ENCODE measurements at places on chromosomes 4 and X. TPM values are rescaled to one million over a fixed set of nuclear protein-coding genes. Genes with fewer than 3 reads are reported as not detected.
A peak's percentile ranks its signal among the peaks of the same experiment; 100 is the strongest.

ANXA3 gene
- total RNA-seq: 23.0 TPM

CPZ gene
- 1.2 TPM for total RNA-seq

RIPPLY1 gene
- not detected for total RNA-seq

GRIA2 gene
- total RNA-seq: not detected

SLIT2 gene
- 10.2 TPM for total RNA-seq

PAGE2 gene
- total RNA-seq: not detected

CACNA1F gene
- total RNA-seq: 0.17 TPM

- DNase-seq: no peak
These were observed 108.8 kb upstream of the BMP2K start for GRCh38 chr4:78667325-78667724.

DNA sequence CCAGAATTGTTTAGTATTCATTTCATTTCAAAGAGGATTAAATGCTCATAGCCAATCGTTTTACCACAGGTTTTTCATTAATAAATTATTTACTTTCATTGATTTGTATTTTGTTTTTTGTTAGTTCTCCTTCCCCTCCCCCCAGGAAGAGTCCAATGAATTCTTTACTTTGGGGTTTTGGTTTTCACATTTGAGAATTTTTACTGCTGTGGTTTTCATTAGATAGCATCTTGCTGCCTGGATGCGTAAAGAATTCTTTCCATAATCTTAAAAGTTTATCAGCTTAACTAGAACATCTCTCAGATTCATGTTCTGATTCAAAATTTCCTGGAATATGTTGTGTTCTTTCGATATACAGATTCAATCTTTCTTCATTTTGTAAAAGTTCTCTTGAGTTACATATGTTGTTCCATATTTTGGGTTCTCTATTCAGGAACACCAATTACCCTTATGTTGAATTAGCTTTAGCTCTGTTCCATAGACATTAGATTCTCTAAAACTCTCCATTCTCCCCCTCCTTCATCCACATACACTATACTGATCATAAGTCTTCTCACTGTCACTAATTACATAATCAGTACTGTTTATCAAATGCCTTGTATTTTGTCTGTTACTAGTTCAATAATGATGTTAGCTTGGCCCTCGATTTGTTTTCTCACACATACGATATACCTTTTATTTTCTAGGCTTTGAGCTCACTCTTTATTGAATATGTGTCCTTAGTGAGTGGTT is 184.4 kb downstream of the CAMK2D start:
- no peak for DNase-seq

DNA sequence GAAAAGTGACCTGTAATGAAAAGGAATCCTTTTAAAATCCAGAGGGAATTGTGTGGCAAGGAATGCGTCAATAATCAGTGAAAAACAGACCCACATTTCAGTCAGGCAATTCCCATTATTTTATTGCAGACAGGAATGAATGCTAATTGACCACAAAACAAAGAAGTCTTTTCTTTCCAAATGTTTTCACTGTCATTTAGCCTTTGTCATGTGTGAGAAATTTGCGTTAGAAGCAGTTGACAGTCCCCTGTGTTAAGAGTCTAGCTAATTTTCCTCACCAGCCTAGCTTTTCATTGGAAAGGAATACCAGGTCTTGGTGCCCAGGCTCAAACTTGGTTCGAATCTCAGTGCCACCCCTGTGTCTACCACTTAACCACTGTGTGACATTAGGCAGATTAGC is 83.4 kb downstream of the KIT start:
- DNase-seq: no peak

- DNase-seq: no peak
These were observed 252.9 kb upstream of the KLF3 start for GRCh38 chr4:38411092-38411491.

GRCh38 chrX:101642093-101642492 is 17.6 kb downstream of the ARMCX2 start:
- no peak for DNase-seq

DNA sequence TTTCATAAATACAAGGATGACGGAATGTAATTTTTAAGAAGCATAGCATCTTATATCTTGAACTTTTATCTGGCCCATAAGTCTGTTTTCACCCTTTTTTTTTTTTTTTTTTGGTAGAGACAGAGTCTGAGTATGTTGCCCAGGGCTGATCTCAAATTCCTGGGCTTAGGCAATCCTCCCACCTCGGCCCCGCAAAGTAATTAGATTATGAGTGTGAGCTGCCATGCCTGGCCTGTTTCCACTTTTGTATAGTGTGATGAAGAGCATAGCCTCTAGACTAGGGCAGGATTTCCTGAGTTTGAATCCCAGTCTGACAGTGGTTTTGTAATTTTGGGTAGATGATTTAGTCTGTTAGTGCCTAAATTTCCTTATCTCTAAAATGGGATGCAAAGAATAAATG is 11.0 kb downstream of the STIM2 start:
- no peak for DNase-seq

- no peak for DNase-seq
These were observed 35.9 kb upstream of the LRAT start for GRCh38 chr4:154707877-154708276.

DNA sequence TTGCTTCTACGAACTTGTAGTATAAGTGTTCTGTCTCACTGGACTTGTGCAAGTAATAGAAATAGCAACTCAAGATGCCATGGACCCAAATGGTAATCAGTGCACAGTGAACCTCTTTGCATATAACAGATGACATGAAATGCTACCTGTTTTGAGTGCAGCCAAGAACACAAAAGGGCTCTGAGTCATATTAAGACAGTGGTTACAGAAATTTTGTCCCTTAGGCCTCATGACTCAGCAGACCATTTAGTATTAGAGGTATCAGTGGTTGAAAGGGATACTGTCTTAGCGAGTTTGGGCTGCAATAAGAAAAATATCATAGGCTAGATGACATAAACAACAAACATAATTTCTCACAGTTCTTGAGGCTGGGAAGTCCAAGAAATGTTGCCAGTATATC is 502.9 kb upstream of the PCDH10 start:
- no peak for DNase-seq

- no peak for DNase-seq
These were observed 611.2 kb downstream of the PPP4R3C start for GRCh38 chrX:26851981-26852380.

DNA sequence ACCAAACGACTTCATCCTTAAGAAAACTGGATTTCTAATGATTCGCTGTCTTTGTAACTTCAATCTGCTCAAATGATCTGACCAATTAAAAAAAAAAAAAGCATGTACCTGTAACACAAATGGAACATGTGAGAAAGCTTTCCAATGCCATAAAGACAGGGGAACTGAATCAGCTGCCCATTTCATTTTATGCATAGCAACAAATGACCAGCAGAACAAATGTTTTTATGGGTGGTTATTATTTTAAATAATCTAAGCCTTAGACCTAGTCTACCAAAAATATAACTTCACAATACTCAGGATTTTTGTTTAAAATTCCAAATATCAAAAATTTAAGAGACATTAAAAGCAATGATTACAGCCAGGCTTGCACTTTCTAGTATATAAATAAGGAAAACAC is 145.7 kb downstream of the NR3C2 start:
- DNase-seq: no peak

GRCh38 chr4:177573507-177573906 is 131.3 kb upstream of the AGA start:
- DNase-seq: no peak

DNA sequence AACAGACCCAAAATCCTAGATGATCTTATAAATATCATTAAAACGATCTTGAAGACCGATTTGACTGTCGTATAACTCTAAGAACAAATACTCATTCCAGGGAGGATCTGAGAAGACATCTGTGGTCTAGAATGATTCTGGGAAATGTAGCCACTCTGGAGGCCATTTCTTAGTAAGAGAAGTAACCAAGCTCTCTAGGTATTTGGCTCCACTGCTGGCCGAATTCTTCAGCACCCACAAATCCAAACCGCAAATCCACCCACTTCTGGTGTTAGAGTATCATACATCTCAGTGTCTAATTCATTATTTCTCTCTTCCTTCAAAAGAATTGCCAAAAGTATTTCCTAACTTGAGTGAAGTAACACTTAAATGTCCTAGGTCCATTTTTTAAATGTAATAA is 23.9 kb downstream of the KLHL5 start:
- DNase-seq: no peak

DNA sequence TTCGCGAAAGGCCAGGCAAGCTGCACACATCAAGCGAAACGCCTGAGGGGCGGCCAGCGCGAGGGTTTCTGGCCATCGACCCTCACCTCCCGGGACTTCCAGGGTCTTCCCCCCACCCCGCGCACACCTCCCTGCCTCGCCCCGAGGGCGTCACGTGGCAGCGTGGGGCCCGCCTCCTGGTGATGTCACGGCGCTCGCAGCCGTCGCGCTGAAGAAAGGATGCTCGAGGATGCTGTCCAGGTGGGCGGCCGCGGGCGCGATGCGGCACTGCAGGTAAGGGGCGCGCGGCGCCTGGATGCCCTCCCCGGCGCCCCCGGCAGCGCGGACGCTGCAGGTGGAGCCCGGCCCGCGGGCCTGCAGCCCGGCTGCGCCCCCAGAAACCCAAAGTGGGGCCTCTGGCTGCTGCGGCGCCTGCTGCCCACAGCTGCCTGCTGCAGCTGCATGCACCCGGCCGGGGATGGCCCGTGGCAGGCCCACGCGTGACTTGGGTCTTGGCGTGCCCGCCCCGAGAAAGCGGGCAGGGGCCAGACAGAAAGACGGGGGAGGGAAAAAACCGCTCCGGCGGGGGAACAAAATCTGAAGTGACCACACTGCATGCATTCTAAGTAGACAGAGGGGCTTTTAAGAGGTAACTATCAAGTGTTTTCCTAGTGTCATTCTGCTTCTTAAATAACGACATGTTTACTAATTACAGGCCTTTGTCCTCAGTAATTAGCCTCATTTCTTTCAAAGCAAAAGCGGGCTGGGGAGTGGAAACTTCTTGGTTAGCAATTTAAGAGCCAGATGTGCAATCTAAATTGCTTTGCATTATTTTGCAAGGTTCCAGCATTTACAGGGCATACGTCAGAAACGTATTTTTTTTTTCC is 1.7 kb downstream of the CLCN4 start:
- peak; percentile 78 for DNase-seq

DNA sequence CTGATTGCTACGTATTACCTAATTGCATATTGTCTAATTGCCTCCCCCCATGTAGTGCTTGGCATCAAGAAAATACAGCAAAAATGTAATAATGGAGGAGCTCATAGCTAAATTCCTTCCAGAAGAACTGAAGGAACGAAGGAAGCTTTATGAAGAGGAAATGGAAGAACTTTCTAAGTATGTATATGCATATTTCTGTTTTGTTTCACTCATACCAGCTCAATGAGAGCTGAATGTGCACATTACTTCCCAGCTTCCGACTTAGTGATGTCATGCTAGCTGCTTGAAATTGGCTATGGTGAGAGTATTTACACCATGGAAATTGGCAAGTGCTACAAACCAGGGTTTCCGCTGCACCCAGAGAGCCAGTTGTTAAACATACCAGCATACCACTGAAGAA is 34.7 kb downstream of the LONRF3 start:
- DNase-seq: no peak

- no peak for DNase-seq
These were observed 111.7 kb downstream of the TENM3 start for GRCh38 chr4:182354867-182355266.

GRCh38 chrX:73728602-73729001 is 165.6 kb downstream of the CHIC1 start:
- no peak for DNase-seq

GRCh38 chr4:42083816-42084215 is 68.6 kb downstream of the BEND4 start:
- no peak for DNase-seq

DNA sequence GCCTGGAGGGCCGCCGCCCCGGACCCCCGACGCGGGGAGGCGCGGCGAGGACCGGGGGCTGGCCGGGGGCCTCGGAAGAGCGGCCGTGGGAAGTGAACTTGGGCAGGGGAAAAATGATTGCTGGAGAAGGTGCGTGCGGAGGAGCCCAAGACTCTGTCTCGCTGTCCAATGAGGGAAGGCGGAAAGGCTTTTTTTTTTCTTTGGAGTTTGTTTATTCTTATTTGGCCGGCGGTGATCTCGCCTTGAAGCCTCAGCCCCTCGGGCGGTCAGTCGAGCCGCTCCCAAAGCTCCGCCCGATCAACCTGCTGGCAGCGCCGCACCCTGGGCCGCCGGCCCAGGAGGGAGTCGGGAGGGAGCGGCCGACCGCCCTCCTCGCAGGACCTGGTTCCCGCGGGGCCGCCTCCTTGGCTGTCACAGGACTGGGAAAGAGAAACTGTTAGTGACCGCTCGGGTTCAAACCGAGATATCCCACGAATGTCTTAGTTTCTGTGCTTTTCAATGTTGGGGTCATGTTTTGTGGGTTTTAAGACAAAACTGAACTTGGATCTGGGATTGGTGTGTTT is 2.5 kb downstream of the CPEB2 start:
- peak; percentile 95 for DNase-seq

GRCh38 chrX:100673397-100673953 is 29.5 kb downstream of the SRPX2 start:
- no peak for DNase-seq

DNA sequence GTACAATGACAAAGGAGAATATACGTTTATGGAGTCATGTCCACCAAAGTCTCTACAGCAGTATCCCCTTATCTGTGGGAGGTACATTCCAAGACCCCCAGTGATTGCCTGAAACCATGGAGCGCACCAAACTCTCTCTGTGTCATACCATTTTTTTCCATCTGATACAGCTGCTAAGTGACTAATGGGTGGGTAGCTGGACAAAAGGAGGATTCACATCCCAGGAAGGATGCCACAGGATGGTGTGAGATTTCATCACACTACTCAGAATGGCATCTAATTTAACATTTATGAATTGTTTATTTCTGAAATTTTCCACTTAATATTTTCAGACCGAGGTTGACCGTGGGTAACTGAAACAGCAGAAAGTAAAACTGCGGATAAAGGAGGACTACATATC is 49.8 kb upstream of the AGA start:
- DNase-seq: no peak

DNA sequence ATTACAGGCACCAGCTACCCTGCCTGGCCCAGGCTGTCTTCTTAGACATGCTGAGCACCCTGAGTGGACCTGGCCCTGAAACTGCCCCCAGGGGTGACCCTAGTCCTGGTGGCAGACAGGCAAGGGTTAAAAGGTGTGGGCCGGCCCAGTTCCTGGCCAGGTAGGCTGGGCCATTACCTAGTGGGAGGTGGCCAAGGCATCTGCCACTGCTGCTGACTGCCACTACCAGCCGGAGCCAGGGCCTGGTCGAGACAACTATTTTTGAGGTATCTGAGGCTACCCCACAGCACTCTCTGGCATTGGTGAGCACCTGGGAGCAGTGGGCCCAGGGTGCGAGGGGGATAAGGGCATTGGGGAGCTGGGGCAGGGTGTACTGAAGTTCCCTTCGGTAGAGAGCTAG is at the start of gene CCDC120:
CCDC120 (plus strand) TSS at position 206 of the 400 bp plus-strand sequence. CDS start 3,043 bp downstream, outside the sequence.
- no peak for DNase-seq

- no peak for DNase-seq
These were observed 84.3 kb downstream of the PDLIM5 start for GRCh38 chr4:94536049-94536448.

- DNase-seq: no peak
These were observed 148.7 kb downstream of the SPATA18 start for GRCh38 chr4:52199574-52200338.

Data from right cardiac atrium (tissue), 5 donors.